ENCODE measurements at places on chromosomes 4 and X.
A peak's percentile ranks its signal among the peaks of the same experiment; 100 is the strongest.

- H3K4me3 ChIP-seq, result peak overlapping the region; percentile 49
- H3K27ac ChIP-seq, result peak overlapping the region; percentile 56
- DNase-seq, result no peak
- H3K27me3 ChIP-seq, result no peaks in the 10 kb centered on the region
Observed at GRCh38 chr4:26233350-26233749, 87.5 kb upstream of the RBPJ start.

DNA sequence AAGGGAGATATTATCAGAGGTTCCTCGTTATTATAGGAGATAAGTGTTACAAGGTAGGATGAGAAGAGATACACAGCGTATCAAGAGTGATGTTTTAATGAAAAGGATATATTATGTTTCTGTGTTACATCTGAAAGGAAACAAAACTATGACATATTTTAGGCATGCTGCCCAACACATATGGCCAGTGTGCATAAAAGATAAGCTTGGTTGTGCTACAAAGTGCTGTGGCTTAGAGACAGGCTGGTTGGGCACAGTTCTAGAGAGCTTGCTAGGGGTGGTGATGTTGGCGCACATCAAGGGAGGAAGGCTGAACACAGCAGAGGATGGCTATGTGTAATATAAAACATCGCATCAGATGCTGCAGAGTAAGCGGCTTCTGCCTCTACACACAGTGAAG, 42.4 kb downstream of the TRAM1L1 start:
- no peaks in the 10 kb centered on the region for H3K36me3 ChIP-seq
- no peak overlapping the region for H3K27ac ChIP-seq
- no peak overlapping the region for H3K4me3 ChIP-seq
- H3K27me3 ChIP-seq, result no peaks in the 10 kb centered on the region

- peaks cover 12% of the 10 kb centered on the region for H3K36me3 ChIP-seq
- H3K4me1 ChIP-seq, result peaks cover 68% of the 10 kb centered on the region
- H3K27me3 ChIP-seq, result no peaks in the 10 kb centered on the region
- peak overlapping the region; percentile 23 for H3K4me3 ChIP-seq
- peak overlapping the region; percentile 83 for H3K27ac ChIP-seq
- peak; percentile 41 for DNase-seq
Observed at GRCh38 chr4:26081795-26082498, 167.9 kb downstream of the SMIM20 start.

- no peaks in the 10 kb centered on the region for H3K27me3 ChIP-seq
- H3K27ac ChIP-seq, result no peak overlapping the region
Observed at GRCh38 chr4:52853351-52853750, 8.8 kb upstream of the RASL11B start.

DNA sequence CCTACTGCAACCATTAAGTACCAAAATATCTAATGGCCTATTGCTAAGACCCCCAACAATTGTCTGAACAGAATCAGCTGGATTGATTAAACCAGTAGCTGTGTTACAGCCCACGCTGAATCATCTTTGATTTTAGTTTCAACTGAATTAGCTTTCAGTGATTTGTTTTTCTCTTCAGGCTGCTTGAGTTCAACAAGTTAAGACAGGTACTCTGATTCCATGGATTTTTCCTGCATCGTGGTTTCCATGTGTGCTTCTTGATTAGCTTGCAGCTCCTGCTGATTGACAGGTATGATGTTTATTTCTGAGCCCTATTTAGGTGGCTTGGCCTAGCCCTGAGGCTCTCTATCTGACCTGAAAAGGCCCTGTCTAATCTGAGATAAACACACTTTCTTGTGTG, 91.3 kb downstream of the GUCY2F start:
- no peak for DNase-seq
- H3K27ac ChIP-seq, result no peak overlapping the region
- no peaks in the 10 kb centered on the region for H3K27me3 ChIP-seq
- no peaks in the 10 kb centered on the region for H3K36me3 ChIP-seq
- H3K4me1 ChIP-seq, result no peaks in the 10 kb centered on the region
- H3K4me3 ChIP-seq, result no peak overlapping the region

DNA sequence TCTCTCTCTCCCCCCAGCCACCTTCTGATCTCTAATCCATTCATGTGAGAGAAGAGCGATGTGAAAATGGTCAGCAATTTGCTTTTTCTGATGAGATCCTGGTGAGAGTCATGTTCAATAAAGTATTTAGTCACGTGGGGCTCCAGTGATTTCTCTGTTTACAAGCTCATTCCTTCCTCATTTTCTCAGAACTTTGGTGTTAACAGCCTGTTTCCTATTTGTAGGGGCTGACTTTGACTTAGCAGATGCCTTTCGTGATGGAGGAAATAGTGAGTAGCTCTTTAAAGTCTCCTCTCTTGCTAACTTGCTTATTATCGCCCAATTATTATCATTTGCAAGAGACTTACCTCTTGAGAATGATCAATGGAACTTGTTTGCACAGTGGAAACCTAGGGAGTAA, 72.6 kb upstream of the CD99 start:
- H3K36me3 ChIP-seq, result peaks cover 65% of the 10 kb centered on the region
- H3K27me3 ChIP-seq, result no peaks in the 10 kb centered on the region
- H3K4me3 ChIP-seq, result no peak overlapping the region
- peaks cover 15% of the 10 kb centered on the region for H3K4me1 ChIP-seq

DNA sequence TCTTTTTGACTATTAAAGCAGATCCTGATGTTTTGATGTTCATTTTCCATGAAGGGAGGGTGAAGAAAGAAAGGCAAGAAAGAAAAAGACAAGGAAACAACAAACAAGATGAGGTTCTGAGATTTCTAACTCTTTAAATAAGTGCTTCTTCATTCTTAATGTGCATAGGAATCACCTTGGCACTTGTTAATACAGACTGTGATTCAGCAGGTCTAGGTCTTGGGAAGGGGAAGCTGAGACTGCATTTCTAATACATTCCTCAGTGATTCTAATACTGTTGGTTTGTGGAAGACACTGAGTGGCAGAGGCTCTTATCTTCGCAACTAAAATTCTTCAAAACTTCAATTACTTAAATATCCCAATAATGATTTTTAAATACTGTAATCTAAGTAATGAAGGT, 95.2 kb upstream of the NAP1L5 start:
- DNase-seq, result no peak
- peaks cover 6% of the 10 kb centered on the region for H3K4me1 ChIP-seq
- H3K27me3 ChIP-seq, result peaks cover 35% of the 10 kb centered on the region
